Amniotic stem cell (primary cell): ENCODE measurements at places on chromosomes 5 and 9.

- DNase-seq: no peak
These were observed 473.6 kb downstream of the KCTD16 start for GRCh38 chr5:144644317-144644716.

GRCh38 chr9:14907696-14908095 is 2.5 kb downstream of the FREM1 start:
- DNase-seq: no peak

DNA sequence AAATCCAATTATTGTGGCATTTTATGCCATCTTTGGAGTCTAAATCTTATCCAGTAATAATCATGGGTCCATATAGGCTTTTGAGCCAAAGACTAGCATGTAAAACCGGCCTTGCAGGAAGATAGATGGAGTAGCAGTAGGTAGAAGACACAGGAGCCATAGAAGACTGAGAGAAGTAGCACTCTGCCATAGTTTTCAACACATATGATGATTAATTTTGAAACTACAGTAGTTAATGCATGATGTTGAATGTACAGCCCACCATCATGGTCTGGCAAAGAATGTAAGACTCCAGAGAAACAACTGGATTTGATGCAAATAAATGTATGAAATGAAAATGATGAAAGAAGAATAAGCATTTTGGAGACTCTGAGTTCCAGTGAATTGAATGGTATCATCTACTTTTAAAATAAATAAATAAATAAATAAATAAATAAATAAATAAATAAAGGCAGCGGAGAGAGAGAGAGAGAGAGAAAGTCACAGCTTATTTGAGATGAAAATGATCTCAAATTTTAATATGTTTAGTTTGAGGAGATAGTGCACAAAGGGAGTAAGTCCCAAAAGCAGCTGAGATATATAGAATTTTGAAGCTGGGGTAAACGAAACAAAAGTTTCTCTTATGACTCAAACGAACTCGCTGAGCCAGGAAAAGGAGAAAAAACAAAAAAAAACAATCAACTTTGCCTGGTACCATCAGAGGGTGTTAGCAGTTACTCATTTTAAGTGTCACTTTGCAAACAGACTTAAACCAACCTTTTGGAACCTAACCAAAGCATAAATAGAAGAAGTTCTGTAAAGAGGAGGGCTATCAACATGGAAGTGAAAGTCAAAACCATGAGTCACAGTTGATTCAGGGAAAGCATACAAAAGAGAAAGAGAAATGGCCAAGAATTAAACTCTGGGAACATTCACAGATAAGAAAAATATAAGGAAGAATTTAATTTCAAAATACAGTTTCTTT is 388.7 kb downstream of the CETN3 start:
- peak; percentile 73 for DNase-seq

DNA sequence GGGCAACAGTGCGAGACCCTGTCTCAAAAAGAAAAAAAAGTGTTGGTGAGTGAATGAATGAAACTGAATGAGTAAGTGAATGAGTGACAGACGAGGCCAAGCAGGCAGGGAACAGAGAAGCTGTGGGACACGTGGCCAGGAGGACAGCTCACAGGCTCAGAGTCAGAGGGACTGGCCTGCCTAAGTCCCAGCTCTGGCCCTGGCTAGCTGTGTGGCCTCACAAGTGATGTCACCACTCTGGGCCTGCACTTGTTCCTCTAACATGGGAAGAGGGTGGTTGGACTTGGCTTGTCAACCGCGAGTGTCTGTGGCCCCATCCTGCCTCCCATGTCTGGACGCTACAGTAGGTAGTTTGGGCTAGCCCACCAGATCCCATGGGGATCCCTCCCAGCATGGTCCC is 4.7 kb upstream of the PLPP7 start:
- no peak for DNase-seq

DNA sequence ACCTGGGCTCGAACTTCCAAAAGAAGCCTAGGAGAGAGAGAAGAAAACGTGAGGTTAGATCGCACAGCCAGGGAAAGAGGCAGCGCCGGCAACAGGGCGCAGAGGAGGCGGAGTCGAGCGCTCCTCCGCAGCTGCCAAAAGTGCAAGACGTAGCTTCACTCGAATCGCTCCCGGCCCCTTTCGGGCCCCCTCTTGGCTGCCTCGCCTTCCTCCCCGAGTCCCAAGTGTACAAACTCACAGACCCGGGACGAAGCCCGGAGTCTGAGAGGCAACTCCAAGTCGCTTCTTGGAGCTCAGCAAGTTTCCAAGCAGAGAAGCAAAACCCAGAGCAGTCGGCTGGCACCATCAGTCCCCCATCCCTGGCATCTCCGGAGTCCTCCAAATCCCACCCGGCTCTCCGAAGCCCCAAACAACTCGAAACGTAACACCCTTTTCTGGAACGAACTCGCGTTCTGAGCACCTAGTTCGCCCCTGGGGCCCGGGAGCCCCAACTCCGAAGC is 1.2 kb downstream of the MIER3 start:
- DNase-seq: peak; percentile 68

GRCh38 chr5:107597247-107597646 is 73.5 kb downstream of the EFNA5 start:
- DNase-seq: no peak

- no peak for DNase-seq
These were observed 134.0 kb upstream of the VCAN start for GRCh38 chr5:83337453-83338035.

GRCh38 chr5:73155271-73156222 is 17.4 kb upstream of the TMEM174 start:
- no peak for DNase-seq

DNA sequence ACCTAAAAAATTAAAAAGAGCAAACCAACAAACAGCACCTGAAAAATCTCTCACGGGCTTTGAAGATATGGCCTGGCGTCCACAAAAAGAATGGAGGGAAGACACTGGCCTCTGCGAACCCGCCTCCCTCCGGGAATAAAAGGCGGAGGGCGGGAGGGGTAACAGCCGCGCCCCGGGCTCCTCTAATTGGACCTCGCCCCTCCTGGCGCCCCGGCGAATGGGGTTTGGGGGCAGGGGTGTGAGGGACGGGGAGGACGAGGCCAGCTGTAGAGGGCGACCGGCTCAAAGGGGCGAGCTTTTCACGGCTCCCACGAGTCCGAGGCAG is 753 bp downstream of the FANCC start:
- DNase-seq: no peak

- no peak for DNase-seq
These were observed 57.8 kb downstream of the ERGIC1 start for GRCh38 chr5:172891716-172892421.

DNA sequence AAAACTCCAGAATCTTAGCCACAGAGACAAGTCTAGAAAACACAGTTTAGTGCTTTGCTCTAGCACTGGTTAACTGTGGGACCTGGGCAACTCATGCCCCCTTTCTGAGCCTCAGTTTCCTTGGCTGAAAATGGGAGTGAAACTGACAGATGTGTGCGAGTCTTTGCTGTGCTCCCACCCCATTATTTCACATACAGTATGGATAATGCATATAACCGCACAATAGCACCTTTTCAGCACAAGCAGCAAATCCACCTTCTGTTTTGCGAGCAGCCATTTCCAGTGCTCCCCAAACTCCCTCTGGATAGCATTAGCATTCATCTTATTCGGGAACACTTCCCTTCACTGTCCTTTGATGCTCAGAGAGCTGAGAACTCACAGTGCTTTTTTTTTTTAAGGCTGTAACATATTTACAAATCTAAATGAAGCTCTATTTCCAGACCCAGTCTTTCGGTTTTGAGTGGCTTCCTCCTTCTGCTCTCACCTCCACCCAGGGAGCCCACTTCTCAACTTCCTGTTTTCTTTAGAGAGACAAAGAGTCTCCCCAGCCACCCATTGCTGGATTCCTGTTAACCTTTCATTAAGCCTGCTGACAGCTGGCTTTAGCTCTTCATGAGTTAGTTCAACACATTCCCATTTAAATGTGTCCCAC is 49.2 kb downstream of the TIMD4 start:
- DNase-seq: no peak

- no peak for DNase-seq
These were observed 40.6 kb downstream of the ACTL7B start for GRCh38 chr9:108815156-108815555.

- DNase-seq: no peak
These were observed 103.1 kb downstream of the PAM start for GRCh38 chr5:102858221-102858620.

- DNase-seq: no peak
These were observed 96.0 kb upstream of the FSTL4 start for GRCh38 chr5:133708331-133708850.

DNA sequence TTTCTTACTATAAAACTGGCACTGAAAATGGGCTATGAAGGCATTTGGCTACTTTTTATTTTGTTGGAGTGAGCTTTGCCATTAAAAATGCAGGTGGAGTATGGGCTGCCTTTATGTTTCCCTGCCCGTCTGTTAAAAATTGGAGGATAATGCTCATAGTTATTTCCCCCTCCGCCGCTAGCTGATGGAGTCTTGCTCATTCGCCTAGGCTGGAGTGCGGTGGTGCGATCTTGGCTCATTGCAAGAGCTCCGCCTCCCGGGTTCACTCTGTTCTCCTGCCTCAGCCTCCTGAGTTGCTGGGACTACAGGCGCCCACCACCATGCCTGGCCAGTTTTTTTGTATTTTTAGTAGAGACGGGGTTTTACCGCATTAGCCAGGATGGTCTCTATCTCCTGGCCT is 8.6 kb downstream of the G3BP1 start:
- DNase-seq: no peak

GRCh38 chr5:73418244-73418691 is 30.3 kb downstream of the FOXD1 start:
- no peak for DNase-seq

DNA sequence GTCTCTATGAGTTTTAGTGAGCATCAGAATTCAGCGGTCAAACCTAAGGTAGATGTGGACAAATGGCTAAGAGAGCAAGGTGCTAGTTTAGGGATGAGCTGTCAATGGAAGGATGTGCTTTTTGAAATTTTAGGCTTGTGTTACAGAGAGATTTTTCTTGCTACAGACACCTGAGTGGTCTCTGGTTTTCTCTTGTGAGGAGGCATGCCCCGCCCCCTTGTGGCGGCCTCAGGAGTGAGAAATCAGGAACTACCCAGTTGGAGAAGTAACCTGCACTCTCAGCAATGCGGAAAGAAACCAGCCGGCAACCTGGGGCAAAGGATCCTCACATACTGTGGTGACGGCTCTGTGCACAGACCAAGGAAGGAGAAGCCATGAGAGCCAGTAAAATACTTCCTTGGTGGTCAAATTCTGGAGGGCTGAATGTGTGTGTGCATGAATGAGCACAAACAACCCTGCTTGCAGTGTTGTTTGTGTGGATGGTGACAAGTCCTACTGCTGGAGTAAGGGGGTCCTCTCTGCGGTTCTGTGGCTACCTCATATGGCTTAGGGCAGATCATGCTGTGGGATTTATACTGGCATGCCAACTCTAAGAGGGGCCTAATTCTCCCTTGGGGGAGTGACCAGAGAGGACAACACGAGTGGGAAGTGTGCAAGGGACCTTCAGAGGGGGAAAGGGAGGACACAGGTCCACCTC is 16.7 kb upstream of the HSD17B4 start:
- DNase-seq: no peak

DNA sequence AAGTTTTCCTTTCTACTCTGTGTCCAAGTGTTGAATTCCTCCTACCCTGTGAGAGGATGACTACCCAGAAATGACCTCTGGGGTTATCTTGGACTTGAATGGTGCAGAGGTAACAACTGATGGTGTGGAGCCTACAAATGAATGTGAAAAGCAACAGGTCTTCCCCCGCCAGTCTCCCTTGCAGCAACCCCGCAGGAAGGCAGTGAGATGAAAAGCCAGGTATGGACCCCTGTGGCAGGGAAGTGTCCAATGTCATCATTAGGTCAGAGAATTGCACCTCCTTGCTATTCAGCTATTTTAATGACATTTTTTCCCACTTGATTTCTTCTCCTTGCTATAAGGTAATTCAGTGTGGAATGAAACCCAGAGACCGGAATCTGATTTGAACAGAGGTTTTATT is 58.5 kb downstream of the MAT2B start:
- no peak for DNase-seq

DNA sequence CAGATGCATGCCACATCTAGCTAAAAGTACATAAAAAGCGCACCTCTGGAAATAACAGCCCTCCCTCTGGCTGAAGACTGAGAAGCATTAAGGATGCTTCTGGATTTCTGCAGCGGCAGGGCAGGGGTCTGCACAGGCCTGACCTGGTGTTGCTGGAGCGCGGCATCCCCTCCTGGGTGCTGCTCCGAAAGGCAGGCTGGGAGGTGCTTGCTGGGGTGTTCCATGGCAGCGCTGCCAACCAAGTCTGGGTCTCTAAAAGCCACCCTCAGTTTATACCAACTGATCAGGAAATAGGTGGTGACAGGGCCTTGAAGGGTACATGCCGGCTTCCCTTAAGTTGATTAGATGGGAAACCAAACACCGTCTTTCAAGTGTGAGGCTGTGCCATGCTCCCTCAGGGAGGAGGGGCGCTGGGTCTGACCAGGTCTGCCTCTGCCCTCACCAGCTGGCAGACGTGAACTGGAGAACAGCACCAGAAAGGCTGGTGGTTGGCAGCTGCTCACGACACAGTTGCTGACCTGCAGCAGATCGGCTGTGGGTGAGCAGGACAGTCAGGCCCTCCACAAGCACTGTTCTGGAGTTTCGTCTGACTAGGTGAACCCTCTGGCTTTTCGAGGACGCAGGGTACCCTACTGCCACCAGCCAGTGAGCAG is 81.6 kb downstream of the DAP start:
- no peak for DNase-seq

GRCh38 chr9:14813336-14814248 is 91.1 kb upstream of the CER1 start:
- DNase-seq: peak; percentile 5

DNA sequence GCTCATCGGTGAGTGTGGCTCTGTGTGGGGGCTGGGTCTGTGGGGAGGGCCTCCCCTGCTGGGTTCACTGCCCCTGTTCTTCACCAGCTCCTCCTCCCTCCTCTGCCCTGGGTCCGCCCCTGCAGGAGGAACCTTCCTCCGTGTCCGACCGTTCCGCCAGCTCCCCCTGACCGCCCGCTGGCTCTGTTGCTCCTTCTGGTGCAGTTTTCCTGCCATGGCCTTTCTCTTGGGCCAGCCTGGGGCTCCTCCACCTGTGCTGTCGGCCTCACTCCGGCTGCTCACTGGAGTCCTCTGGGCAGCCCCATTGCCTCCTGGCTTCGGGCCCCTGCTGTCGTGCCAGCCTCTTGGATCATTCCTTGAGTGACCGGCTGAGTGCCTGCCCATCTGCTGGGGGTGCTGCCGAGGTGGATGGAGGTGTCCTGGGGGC is 12.3 kb downstream of the RNU6ATAC start:
- DNase-seq: no peak

DNA sequence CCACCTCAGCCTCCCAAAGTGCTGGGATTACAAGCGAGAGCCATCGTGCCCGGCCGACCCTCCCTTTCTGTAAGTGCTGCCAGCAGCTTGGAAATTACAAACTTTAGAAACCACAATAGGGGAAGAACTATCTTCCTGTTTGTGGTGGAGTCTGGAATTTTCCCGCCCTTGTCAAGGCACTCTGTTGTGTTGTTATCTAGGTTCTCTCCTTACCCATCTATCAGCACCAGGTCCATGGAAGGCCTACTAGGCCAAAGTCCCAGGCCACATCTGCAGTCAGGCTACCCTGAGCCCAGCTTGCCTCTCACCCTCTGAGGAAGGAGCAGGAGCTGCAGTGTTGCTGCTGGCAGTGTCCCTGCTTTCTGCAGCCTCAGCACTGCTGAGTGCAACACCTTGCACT is 214.9 kb downstream of the MCTP1 start:
- DNase-seq: no peak
